ENCODE measurements at places on chromosomes 7 and 10.

DNA sequence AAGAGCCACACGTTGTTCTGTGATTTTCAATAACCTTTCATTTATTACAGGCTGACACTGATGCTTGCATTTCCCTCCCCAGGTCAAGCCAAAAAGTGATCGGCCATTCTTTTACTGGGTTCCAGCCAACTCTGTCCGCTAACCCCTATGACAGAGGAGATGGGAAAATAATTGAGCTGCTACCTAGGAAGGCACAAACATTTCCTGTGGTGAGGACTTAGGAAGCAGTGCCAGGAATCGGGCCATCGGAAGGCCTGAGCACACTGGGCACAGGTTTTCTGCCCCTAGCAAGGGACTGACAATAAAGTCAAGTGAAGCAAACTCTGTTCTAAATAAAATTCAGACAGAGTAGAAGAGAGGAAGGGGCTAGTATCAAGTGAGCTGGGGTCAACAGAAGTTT is 313.0 kb upstream of the AOAH start:
- no peak for DNase-seq

DNA sequence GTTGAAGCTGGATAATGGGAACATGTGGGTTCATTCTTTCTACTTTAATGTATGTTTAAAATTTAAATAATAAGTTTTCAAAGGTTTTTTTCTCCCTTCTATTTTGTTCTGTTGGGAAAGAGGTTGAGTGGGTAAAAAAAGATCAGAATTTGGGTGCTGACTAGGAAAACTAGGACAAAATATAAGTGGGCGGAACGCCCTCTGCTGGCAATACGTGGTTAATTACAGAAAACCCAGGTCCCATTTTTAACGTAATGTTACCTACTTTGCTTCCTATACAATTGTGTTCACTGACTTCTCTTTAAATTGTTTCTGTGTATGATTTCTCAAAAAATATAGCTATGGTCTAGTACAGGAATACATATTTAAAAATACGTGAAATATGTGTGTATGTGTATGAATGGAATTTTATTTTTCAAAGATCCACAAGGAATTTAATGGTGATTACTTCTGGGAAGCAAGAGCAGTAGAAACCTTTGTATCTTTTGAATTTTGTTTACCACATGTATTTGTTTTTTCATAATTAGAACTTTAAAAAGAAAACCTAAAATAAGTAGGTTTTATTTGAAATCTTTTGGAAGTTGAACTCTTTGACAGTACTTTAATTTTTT is 8.7 kb downstream of the ECD start:
- peak; percentile 33 for DNase-seq

DNA sequence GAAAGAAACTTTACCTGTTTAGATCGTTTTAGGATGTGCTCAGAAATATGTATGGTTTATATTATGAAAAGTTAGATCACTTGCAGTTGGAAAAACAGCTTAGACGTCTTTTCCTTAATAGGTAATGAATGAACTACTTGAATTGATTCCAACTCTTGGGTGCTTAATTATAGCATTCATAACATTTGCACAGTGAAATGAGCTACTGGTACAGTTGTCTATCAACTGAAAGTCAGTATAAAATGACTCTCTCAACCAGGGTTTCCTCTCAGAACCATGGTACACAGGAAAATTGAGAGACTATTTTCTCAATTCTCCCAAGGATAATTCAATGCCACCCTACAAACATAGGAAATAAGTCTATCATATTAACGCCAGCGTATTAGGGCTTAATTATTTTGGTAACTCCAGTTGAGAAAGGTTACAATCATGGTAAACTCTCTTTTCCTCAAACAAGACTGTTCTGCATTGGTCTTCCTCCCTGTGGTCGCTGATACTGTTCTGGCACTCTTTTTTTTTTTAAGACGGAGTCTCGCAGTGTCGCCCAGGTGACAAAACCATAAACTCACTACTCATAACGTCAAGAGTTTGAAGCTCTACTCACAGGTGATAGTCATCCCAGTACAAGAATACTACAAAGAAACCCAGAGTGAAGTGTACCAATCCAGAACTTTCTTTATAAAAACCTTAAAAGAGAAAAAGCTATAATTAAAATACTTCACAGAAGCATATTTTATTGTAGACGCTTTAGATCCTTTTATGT is 2.0 kb downstream of the ANLN start:
- no peak for DNase-seq

DNA sequence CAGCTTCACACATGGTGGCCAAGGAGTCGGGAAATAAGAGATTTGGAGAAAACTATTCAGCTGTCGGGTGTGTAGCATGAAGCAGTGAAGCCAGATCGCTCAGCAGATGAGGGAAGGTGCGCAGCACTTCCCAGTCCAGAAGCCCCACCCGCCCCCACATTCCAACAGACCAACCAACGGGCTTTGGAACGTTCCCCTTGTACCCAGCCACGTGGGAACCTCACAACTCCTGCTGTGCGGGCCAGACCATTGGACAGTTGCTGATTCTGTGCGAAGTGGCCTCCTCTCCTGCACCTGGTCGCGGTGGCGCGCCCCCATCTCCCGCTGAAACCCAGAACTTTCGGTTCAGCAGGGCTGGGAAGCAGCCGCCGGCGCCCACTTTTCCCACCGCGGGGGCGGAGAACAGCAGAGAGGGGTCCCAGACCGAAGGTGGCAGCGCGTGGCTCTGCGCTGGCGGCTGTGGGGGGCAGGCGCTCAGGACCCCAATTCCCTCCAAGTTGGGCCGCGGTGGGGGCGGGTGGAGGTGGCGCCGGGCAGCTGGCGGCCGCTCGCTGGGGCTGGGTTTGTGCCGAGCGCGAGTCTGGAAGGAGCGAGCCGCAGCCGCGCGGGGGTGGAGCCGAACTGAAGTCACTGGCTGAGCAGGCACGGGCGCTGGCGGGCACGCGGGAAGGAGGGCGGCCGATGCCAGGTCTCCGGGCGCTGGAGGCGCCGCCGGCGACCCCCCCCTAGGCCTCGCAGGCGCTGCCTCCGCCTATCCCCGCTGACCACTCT is 1301.5 kb upstream of the SORCS1 start:
- no peak for DNase-seq

GRCh38 chr10:87979847-87980246 is 116.4 kb downstream of the PTEN start:
- no peak for DNase-seq

GRCh38 chr10:113856563-113856962 is 2.1 kb downstream of the NHLRC2 start:
- no peak for DNase-seq

GRCh38 chr10:125096371-125096770 is 64.0 kb downstream of the CTBP2 start:
- DNase-seq, result no peak

GRCh38 chr7:66205741-66206090 is 582 bp downstream of the TPST1 start:
- no peak for DNase-seq

DNA sequence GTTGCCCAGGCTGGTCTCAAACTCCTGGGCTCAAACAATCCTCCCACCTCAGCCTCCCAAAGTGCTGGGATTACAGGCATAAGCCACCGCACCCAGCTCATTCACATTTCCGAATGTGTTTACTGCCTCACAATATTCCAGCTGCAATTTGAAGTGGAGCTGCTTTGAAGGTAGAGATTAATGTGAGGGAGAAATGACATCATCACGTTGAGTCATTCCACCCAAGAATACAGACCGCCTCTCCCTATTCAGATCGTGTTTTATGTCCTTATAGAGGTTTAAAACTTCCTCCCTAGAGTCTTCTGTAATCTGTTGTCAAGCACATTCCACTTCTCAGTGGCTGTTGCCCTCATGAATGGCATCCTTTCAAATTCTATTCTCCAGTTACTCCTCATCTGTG is 100.4 kb upstream of the PDGFA start:
- DNase-seq, result no peak

DNA sequence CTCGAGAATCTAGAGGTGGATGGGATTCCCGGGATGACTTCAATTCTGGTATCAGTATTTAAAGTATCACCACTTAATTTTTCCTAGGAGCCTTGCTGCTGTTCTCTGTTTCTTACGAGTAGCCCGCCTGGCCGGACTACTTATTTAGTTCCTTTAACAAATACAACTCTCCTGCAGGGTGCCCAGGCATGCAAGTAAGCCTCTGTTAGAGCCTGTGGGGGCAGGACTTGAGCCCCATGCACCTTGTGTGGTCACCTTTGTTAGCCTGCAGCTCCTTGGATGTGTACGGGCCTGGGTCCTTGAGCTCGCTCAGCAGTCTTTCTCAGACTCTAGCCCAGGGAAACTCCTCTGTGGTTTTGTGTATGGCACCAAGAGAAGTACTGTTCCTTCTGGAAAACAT is 16.1 kb downstream of the EIF4H start:
- DNase-seq, result no peak

GRCh38 chr7:135799881-135800280 is 51.3 kb upstream of the FAM180A start:
- DNase-seq, result no peak

GRCh38 chr10:21364196-21365114 is 161.0 kb downstream of the SKIDA1 start:
- no peak for DNase-seq

DNA sequence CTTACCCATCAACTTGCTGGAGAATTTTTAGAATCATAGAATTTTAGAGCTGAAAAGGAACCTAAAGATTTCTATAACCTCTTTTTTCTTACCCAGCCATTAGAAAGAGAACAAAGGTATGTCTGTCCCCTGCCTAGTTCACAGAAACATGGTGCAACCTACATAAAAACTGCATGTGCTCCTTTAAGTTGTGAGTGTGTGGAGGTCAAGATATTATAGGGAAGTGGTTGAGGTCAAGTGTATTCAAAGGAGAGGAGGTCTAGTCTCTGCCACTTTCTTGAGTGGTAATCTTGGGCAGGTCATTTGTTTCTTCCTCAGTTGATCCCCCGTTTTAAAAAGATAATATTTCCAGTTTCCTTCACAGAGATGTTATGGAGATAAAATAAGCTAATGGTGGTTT is 6.4 kb downstream of the UBTD1 start:
- DNase-seq, result no peak

DNA sequence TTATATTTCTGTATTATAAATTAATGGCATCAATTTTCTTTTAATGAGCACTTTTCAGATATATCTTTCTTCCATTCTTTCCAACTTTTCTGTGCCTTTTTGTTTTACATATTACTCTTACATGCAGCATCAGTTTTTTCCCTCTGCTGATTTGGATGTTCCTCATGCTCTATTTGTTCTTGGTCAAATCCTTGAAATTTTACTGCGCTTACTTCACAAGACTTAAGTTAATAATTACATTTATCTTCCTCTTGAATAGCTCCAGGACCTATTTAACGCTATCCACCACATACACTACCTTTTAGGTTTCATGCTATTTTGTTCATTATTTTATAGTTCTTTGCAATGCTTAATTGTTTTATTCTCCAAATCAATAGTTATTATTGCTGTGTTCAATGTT is 97.6 kb upstream of the CTTNBP2 start:
- DNase-seq, result no peak

DNA sequence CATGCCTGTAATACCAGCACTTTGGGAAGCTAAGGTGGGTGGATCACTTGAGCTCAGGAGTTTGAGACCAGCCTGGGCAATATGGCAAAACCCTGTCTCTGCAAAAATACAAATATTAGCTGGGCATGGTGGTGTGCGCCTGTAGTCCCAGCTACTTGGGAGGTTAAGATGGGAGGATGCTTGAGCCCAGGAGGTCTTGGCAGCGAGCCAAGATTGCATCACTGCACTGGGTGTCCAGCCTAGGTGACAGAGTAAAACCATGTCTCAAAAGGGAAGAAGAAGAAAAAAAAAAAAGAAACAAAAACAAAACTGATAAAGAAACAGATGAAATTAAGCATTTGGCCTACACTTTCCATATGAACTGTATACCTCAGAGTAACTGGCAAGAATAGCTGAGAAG is 319.2 kb downstream of the PARD3 start:
- no peak for DNase-seq

GRCh38 chr10:28514648-28515047 is 18.3 kb upstream of the WAC start:
- no peak for DNase-seq

DNA sequence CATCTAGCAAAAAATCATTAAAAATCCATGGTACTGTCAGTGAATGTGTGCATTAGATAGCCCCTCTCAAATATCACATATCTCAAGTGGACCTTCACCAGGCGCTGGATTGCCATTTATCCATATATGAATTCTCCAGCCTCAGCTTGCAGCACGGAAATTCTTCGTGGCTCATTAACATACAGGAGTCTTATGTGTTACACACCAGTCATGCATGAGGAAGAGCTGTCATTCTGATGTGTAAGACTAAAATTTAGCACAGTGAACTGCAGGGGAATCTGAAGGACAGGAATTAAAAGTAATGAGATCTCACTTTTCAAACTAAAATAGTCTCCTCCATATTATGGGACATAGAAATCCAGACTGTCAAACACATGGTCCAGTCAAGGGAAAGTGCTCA is 542.4 kb upstream of the DPP6 start:
- DNase-seq, result no peak

DNA sequence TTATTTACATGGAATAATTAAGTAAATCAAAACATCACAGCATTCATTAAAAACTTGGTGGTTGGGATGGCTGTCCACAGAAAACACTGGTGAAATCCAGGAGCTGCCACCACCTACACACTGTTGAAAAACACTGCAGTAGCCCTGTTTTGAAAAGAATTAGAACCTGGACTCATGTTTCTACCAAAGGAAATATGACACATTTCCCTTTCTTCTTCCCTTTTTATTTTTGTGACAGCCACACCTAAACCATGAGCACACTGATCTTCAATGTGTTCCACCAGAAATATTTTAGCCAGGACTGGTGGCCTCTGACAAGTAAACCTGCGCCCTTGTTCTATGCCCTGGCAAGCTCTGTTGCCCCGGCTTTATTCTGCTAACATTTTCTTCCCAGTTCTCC is 3.3 kb downstream of the TMEM140 start:
- no peak for DNase-seq

GRCh38 chr10:126476246-126476645 is 88.0 kb upstream of the ADAM12 start:
- DNase-seq, result no peak

- DNase-seq, result no peak
These were observed 9.4 kb downstream of the NOC3L start for GRCh38 chr10:94353336-94353735.

GRCh38 chr7:86975914-86976313 is 83.5 kb downstream of the ELAPOR2 start:
- DNase-seq, result no peak

DNA sequence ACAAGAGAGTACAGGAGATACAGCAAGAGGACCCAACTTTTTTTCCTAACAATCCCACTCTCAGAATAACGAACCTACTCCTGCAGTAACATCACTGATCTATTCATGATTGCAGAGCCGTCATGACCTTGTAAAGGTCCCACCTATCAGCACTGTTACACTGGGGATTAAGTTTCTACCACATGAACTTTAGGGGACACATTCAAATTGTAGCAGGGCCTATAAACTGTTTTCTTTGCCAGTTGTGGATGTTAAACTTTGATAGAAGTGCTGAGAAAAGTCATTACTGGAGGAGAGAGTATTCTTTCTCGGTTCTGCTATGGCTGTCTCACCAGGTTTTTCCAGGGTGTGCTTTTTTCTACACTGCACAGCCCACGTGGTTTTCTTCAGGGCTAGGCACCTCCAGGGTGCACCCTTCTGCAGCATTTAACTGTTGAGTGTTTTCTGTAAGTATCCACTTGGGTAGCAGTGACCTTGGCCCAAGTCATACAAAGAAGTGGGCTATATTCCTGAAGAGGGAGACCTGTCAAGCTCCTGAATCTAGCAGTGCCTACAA is 131.6 kb upstream of the AHR start:
- no peak for DNase-seq
